HL-60 (cell line): ENCODE measurements at places on chromosomes 4 and X.

DNA sequence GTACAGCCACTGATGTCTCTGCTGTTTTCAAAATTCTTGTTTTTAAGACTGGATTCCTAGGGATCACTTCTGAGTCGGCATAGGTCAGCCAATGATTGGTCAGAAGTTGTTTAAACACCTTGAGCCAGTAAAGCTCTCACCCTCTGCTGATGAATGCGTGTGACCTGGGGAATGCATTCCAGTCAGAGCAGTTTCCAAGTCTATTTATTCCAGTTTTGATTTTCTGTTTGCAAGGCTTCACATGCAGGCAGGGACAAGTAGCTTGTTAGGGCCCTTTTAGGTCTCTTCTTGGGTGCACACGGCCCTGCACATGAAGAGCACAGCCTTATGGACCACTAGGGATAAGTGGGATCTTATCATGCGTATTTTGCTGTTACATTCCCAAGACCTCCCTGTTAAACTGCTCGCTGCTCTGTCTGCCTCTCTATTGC is 47.0 kb downstream of the KLHL15 start:
- no peak for DNase-seq

- DNase-seq, result no peak
These were observed 3.1 kb downstream of the LEF1 start for GRCh38 chr4:108165586-108165985.

GRCh38 chr4:153087671-153088194 is 116.5 kb upstream of the TRIM2 start:
- no peak for DNase-seq

DNA sequence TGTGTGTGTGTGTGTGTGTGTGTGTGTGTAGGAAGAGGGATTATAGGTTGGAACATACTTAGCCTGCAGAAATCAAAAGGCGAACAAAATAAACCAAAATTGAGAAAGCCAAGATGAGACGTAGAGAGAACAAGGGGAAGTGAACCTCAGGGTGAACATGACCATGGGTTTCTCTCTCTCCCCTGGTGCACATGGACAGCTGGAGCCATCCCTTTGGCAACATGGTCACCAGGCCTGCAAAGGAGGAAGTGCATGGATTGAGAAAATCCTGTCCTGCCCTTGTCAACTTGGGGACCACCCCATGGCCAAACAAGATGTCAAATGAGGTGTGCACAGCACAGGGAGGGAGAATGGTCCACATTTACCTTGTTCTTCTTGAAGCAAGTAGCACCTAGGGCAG is 23.1 kb downstream of the LGI2 start:
- DNase-seq, result no peak

DNA sequence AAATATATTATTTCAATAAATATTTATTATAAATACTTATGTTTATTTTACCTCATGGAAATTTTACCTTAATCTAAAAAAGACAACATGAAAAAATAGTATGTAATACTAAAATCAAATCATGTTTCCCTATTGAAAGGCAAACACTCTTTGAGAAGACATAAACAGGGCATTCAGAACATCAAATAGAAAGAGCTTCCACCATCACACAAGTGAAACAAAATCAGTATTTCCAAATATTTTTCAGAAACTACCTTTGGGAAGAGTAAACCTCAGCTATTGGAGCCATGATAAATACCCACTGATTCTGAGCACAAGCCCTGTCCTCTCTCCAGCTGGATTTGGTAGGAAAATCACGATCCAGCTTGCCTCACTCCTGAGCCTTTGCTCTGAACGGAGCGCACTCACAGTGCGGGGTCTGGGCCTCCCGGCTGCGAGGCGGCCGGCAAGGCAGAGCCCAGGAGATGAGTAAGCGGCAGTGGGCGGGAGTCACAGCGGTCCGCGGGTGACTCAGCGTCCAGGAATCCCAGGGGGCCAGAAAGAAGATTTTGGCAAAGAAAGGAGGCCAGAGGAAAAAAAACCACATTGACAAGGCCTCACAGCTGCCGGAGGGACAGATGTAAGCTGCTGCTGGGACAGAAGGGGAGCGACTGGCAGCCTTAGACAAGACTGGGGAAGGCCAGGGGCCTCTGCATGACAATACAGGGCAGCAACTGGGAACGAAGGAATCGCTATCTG is 14.7 kb upstream of the ANXA5 start:
- DNase-seq, result no peak

GRCh38 chrX:38626296-38626695 is 65.0 kb downstream of the TSPAN7 start:
- DNase-seq, result no peak

DNA sequence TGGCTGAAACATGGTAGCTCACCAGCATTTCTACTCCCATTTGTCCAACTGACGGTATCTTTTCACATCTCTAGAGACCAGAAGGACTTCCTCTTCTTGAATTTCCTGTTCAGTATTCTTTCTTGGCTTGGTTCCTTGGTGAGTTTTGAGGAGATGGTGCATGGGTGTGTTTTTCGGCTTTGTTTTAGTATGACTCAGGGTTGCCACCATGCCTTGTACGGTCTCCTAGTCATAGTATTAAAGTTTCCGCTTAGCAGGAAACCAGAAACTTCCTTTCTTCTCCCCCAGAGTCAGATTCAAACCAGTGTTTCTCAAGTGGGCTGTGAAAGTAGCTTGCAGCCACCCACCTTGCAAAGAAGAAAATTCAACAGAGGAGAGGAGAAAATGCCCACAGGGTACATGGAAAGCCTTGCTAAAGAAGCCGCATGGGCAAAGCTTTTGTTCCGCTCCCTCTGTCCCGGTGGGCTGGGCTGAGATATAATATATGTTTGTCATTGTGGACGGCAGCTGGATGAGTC is 5.7 kb downstream of the CD99 start:
- peak; percentile 78 for DNase-seq

- DNase-seq, result no peak
These were observed 63.1 kb upstream of the GRPR start for GRCh38 chrX:16060252-16060651.

DNA sequence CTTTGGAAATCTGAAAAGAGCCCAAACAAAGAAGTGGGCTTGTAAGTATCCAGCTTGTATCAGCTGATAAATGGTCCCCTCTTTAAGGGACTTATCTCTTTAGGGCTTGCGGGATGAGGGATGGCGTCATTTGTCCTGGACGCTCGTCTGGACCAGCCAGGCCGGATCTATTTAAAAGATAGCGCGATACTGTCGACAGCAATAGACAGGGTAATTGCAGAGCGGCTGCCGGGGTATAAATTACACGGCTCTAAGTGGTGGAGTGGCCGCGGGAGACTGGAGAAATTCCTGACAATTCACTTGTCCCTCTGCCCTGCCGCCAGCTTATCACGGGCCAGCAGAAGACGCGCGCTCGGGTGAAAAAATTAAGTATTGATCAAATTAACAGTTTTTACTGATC is 90.7 kb downstream of the FAM53A start:
- DNase-seq, result no peak

DNA sequence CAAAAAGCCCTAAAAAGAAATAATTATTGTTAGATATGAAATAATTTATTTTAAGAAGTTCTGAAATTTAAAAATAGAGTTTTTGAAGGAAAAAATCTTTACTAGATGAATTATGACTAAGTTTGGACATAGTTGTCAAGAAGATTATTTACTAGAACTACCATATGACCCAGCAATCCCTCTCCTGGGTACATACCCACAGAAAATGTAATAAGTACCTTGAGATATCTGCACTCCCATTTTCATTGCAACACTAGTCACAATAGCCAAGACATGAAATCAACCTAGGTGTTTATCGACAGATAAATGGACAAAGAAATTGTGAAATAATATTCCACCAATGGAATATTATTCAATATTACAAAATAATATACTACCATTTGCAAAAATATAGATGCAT is 109.9 kb downstream of the PDHA2 start:
- no peak for DNase-seq

DNA sequence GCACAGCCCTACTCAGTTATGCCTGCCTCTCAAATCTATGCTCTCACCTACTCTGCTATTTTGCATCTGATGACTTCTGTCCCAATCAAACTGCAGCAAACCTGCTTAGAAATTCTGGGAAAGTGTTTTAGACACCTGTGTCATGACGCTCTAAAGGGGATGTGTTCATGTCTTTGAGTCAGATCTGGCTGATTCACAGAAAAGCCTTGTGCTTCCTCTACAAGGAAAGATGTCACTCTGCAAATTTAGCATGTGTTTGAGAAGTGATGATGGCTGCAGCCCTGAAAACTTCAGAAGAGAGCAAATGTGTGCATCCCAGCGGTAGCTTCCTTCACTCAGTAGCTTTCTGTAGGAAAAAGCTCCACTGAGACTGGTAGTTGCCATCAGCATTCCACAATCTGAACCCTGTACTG is 235.4 kb downstream of the MGST2 start:
- DNase-seq, result no peak

DNA sequence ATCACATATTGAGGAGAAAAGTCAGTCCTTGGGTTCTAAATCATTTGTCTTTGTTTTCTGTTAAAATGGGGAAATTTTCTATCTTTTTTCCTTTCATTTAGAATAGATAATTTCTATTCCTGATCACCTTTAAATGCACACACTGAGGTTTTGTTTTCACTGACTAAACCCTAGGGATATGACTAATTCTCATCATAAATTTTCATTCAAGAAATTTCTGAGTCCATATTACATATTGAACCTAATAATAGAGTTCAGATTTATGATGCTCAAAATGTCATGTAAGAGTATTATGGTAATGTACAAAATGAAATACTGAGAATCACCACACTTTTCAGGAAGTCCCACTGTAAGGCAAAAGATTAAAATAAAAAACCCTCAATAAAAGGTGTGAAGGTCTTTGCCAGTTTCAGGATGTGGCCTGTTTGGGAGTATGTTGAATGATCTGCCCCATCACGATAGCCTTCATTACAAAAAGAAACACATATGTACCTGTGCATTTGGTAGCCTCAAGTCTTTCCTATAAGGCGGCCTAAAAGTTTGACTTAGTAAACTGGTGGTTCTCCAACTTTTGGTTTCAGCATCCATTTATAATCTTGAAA is 49.4 kb downstream of the LEF1 start:
- DNase-seq, result no peak

DNA sequence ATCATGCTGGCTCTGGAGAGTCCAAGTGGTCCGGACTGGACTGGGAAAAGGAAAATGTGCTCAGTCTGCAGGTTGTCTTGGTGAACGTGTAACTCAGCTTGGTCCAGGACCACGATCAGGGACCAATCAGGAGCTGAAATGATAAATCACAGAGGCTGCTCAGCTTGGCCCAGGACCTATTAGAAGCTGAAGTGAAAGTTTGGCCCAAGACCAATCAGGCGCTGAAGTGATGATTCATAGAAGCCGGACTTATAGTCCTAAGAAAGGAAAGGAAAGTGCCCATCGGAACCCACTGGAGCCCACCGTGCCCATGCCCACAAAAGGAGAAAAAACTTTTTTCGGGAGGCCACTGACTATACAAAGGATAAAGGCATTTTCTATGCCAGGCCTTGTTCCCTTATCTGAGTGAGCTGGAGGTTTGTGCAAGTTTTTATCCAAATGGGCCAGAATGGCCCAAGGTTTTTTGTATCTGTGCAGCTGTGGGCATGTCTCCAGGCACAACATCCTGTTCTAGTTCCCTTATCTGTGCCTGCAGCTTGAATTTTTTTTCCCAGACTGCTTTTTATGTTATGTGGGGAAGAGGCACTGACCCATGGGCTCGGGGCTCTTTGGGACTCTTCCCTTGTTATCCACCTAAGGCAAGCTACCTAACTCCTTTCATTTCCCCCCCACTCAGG is 194.4 kb downstream of the FAM133A start:
- no peak for DNase-seq

DNA sequence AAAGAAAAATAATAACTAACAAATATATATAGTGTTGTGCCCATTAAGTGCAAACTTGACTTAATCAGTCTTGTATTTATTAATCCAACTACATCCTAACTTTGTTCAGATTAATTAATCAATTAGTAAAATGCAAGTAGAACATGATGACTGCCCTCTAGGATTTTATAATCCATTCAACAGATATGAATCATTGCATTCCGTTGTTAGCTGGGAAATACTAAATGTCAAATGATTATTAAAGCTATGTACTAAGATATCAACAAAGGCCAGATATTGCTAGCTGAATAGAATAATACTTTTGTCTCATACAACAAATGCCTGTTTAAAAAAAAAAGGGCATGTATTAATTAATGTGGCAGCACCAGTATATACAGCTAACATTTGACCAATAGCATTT is 1366.3 kb downstream of the STIM2 start:
- DNase-seq, result no peak

DNA sequence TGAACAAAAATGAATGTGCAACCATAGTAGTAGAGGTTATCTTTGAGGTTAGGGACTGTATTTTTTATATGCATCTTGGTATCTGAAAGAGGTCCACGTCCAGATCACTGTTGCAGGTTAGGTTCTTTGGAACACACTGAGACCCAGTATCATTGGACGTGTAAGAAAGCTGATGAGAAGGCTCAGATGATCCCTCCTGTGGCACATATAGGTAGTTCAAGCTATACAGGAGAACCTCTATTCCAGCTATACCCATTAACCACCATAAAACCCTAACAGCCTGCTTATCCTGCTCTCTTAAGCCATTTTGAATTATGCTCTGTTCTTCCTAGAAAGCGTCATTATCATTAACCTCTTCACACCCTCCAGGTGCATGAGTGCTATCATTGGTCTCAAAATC is 930.7 kb upstream of the HS3ST1 start:
- DNase-seq, result no peak

- DNase-seq, result no peak
These were observed 494.6 kb upstream of the ATOH1 start for GRCh38 chr4:93334003-93334402.

DNA sequence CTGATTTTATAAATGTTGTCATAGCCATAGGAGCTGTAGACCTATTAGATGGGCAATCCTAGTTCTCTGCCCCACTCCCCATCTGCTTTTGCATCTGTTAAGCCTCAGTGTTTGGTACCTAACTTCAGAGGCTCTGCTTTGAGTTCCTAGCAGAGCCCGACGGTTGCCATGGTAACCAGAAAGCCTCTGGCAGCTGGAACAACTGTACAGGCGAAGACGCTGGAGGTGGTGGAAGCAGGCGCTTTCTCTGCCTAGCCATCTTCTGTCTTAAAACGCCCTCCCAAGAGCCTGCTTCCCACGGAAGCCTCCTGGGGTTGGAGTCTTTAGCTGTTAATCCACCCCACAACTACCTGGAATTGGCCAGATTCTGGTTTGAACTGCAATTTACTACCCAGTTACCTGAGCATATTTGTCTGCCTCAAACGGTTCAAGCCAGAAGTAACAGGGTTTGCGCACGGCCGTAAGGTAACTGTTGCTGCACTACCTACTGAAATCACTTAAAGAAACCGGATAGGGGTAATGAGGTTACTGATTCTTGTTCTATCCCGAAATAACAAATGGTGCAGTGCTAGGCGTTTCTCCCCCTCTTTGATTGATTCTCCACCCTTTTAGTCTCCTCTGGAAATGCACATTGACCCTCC is 1.0 kb upstream of the GABRG1 start:
- no peak for DNase-seq

DNA sequence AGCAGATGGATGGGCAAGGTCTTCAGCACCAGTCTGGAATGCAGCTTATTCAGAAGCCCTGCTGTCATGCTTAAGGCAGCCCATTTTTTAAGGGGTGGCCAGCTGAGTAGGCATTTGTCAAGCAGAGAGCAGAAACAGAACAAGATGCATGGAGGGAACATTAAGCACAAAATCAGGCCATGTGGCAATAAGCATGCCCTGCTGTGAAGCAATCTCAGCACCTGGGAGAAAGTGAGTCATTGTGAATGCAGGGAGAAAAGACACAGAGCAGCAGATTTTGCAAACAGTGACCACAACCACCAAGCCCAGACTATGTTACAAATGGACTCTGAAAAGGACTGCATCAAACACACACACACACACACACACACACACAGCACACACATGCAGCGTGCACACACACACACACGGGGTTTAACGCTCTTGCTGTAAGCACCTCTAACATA is 94.1 kb upstream of the GALNT7 start:
- DNase-seq, result peak; percentile 93
